ENCODE measurements at places on chromosomes 7 and 10.

DNA sequence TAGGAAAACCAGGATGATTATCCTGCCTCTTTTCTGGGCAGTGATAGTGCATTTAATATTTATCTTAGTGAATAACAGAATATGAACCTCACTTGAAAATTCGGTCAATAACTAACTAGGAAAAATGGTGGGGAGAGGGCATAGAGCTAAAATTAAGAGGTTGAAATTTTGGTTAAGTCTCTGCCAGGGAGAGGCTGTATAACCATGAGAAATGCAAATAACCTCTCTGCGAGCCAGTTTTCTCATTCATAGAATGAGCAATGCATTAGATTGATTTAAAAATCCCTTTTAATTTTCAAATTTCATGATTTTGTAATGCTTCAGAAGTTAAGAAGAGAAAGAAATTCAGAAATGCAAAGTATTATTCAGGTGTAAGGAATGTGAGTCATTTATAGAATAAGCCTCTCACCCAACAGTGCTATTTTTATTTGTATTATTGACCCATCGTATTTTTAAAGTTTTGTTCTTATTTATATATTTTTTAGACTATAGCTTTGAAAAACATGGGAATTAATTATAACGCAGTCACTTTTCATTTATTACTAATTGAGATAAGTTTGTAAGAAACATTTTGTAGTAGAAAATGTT lies 104.7 kb downstream of the PHF14 start:
- DNase-seq = no peak

- DNase-seq = no peak
These were observed 30.2 kb downstream of the DOCK1 start for GRCh38 chr10:126935263-126935946.

DNA sequence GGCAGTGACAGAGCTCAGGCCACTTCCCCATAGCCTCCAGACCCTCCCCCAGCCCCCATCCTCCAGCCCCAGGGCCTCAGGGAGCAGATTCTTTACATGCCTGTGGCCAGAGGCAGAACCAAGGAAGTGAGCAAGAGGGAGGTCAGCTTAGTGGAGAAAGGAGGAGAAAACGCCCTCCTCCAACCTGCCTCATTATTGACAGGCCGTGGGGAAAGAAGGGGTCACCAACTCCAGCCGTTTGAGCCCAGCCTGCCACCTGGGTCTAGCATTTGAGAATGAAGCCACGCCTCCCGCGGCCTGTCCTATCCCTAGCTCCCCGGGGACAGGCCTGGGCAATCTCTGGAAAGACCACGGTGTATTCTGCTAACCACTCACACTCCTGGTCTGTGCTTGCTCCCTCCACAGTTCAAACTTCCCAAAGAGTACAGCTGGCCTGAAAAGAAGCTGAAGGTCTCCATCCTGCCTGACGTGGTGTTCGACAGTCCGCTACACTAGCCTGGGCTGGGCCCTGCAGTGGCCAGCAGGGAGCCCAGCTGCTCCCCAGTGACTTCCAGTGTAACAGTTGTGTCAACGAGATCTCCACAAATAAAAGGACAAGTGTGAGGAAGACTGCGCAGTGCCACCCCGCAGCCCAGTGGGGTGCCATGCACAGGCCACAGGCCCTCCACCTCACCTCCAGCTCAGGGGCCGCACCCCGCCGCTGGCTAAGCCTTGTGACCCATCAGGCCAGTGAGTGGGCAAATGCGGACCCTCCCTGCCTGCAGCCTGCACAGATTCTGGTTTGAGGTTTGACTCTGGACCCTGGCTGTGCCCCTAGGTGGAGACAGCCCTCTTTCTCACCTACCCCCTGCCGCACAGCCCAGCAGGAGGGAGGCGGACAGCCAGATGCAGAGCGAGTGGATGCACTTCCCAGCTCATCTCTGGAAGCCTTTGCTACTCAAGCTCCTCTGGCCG lies 14.3 kb upstream of the TRIM8 start:
- DNase-seq = peak; percentile 96

DNA sequence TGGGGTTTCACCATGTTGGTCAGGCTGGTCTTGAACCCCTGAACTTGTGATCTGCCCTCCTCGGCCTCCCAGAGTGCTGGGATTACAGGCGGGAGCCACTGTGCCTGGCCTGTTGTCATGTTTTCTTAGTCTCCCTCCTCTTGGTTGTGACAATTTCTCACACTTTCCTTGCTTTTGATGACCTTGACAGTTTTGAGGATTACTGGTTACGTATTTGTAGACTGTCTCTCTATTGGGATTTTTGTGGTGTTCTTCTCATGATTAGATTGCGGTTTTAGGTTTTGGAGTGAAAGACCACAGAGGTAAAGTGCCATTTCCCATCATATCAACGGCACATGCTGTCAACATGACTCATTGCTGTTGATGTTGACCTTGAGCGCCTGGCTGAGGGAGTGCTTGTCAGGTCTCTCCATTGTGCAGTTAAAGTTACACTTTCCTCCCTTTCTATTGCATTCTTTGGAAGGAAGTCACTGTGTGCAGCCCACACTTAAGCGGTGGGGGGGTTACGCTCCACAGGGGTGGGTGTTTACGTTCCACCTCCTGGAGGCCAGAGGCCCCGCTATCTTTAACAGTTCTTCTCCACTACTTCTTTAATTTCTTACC lies 10.8 kb downstream of the NEURL1 start:
- DNase-seq = peak; percentile 98

- no peak for DNase-seq
These were observed 102.6 kb downstream of the SH3PXD2A start for GRCh38 chr10:103752680-103753248.

DNA sequence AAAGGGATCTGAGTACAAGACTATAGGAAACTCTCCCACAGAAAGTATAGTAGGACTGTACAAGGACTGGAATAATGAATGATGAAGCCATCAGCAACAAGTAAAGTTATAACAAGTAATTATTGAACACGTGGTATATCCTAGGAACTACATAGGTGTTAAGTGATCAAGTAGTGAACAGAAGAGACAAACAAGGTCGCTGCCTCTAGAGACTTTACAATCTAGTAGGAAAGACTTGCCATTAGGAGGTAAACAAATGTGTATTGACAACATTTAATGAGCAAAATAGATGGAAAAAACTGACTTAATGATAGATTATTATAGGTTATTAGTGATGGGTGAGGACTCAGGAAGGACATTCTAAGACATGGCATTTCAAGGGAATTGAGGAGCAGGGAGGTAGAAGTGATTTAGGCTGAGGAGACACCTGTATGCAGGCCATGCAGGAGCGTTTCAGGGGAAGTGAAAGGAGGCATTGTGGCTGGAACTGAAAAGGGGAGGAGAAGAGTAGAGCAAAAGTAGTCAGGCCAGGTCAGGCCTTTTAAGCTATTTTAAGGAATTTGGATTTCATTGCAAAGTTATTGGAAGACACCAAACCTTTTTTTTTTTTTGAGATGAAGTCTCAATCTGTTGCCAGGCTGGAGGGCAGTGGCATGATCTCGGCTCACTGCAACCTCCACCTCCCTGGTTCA lies 8.5 kb upstream of the GLCCI1 start:
- DNase-seq = no peak

GRCh38 chr7:138573741-138574140 lies 113.7 kb downstream of the TRIM24 start:
- no peak for DNase-seq

DNA sequence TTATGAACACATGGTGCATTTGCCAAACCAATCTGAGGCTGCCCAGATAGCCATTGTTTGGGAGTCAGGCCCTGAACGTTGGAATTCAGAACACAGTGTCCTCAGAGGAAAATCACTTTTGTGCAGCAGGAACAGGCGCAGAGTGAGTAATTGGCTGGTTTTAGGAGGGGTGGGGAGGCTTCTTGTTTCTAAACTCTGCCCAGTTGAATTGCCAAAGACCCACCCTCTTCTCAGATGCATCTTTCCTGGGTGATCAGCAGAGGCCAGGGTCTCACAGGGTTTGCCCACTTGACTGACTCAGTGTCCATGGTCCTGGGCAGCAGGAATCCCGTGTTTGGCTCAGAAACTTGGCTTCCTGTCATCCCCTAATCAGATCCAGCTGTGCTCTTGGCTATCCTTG lies 24.3 kb downstream of the PRLHR start:
- no peak for DNase-seq

DNA sequence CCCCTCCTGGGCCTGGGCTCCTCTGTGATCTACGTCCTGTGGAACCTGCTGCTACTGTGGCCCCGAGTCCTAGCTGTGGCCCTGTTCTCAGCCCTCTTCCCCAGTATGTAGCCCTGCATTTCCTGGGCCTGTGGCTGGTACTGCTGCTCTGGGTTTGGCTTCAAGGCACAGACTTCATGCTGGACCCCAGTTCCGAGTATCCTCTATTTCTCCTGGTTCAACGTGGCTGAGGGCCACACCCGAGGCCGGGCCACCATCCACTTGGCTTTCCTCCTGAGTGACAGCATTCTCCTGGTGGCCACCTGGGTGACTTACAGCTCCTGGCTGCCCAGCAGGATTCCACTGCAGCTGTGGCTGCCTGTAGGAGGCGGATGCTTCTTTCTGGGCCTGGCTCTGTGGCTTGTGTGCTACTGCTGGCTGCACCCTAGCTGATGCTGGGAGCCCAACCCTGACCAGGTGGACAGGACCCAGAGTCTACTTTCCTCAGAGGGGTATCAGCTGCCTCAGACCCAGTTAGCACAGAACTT lies 37.8 kb upstream of the MMD2 start:
- DNase-seq = no peak

DNA sequence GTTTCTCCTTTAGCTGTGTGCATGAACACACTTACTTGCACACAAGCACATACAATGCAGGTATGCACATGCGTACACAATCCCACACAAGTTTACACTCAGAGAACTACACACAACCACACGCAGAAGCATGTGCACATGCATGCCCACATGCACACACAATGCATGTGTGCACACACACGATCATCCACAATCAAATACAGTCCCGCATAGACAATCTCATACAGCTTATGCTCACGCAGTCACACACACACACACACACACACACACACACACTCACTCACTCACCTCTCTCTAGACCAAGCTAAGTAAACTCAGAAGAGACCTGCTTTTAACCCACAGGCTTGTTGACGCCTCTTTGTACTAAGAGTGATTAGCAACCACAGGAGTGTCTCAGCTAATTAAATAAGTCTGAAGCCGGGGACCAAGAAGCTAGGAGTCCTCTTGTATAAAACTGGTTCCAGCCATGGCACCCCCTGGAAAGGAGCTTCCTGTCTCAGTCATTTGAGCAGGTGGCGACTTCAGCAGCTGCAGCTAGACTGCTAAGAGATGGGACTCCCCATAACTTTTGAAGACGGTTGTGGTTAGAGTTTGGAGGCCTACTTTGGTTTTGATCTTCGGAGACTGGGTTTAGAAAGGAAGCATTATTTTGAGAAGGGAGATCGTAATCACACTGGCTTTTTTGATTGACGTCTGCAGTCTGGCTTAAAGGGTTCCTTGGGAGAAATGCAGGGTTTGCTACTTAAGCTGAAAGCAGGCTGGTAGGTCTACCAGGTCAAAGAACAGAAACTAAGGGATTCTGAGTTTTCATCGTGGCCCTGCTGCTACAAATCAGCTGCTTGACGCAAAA lies 82.3 kb upstream of the ADRB1 start:
- no peak for DNase-seq

GRCh38 chr10:55232553-55232952 lies 431.5 kb upstream of the PCDH15 start:
- peak; percentile 27 for DNase-seq

DNA sequence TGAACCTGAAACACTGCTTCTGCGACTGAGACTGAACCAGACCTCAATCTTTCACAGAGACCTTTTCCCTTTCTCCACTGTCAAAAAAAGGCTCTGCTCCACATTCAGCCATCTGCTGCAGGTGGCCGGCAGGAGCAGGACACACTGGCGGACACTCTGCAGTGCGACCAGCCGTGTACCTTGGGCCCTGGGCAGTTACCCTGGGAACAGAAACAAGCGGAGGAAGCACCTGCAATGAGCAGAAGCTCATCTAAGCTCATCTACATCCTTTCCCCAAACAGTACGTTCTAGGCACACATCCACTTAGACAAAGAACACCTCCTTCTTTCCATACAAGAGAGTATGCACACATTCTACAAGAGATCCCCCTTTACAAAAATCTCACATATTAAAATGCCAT lies 22.8 kb downstream of the VOPP1 start:
- DNase-seq = no peak

DNA sequence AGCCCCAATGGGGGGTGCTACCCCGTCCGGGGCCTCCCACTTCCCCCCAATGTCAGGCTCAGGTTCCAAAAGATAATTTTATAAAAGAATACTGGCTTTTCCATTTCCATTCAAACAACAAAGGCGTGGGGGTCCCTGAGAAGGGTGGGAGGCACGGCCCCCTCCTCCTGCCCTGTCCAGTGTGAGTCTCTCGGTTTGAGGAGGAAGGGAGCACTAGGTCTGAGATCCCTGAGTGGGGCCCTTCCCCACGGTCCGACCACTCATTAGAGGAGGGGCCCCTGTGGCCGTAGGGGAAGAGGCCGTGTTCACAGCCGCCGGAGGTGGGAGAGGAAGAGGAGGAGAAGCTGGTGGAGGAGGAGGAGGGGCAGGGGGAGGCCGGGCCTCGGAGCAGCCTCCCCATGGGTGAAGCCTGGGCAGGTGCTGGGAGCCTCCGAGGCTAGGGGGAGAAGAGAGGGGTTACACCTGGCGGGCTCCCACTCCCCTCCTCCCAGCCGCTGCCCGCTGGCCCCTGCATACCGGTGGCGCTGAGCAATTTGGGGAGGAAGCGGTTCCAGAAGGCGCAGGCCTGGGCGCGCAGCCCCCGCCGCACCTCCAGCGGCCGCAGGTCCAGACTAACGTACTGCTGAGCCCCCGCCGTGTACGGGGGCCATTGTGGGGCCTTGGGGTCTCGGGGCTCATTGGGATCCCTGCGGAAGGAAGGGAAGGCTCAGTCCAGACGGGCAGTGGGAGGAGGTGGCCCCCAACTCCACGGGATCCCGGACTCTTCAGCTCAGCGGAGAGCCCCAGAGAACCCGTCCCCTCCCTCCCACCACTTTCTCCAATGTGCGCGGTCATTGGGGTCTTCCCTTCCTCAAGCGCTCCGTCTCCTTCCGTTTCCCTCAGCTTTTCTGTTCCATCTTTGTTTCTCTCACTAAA lies 1.4 kb upstream of the UFSP1 start:
- peak; percentile 42 for DNase-seq

- no peak for DNase-seq
These were observed 47.7 kb upstream of the MKRN1 start for GRCh38 chr7:140526787-140527664.

GRCh38 chr10:59269651-59270050 lies 92.7 kb downstream of the FAM13C start:
- no peak for DNase-seq

- DNase-seq = peak; percentile 92
These were observed 29.7 kb upstream of the SEC61G start for GRCh38 chr7:54788664-54789063.

GRCh38 chr10:112588225-112588990 lies 141.4 kb downstream of the VTI1A start:
- DNase-seq = no peak

- DNase-seq = no peak
These were observed 9.7 kb downstream of the ITPRIP start for GRCh38 chr10:104328646-104328895.

- DNase-seq = no peak
These were observed 255.3 kb downstream of the HPSE2 start for GRCh38 chr10:98980353-98980752.
